Kidney tubule cell (primary cell): ENCODE measurements at places on chromosomes 7 and 10.

- DNase-seq, result no peak
These were observed 10.5 kb downstream of the NOD1 start for GRCh38 chr7:30468041-30468440.

GRCh38 chr10:107444443-107444842 is 279.9 kb upstream of the SORCS1 start:
- no peak for DNase-seq

DNA sequence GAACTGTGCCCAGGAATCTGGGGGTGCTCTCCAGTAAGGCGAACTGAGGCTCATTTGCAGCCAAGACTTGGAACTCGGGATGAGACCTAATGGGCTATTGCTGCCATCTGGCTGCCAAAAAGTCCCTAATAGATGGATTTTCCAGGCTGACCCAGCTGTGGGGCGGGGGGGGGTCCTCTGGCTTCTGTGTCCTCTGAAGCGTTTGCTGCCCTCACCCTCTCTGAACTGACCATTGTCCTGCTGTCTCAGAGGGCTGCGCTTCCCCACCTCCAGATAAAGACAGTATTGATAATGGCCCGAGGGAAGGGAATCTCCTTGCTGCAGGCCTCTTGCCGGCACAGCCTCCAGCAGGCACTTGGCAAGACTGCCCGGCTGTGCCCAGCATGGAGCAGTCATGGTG is 46.6 kb downstream of the CLEC2L start:
- DNase-seq, result no peak

DNA sequence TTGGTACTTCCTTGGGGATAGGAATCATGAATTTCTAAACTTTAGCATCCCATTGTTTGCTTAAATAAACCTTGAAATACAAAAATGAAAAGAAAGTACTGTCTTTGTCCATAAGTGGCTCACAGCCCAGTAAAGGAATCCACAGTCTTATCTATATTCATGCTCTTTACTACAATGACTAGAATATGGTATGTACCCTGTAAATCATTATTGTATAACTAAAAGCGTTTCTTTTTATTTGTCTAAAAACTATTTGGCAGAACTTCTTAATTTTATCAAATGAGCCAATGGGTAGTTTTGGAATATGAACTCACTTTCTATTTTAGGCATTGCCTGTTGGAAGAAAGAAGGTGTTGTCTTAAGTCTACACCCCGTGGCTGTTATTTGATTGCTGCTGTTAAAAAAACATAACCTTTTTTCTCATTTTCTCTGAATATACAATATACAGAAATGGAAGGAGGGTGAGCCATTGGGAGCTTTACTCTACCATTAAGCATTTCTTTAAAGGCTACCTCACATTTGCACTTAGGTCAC is 12.4 kb upstream of the STRIP2 start:
- no peak for DNase-seq

DNA sequence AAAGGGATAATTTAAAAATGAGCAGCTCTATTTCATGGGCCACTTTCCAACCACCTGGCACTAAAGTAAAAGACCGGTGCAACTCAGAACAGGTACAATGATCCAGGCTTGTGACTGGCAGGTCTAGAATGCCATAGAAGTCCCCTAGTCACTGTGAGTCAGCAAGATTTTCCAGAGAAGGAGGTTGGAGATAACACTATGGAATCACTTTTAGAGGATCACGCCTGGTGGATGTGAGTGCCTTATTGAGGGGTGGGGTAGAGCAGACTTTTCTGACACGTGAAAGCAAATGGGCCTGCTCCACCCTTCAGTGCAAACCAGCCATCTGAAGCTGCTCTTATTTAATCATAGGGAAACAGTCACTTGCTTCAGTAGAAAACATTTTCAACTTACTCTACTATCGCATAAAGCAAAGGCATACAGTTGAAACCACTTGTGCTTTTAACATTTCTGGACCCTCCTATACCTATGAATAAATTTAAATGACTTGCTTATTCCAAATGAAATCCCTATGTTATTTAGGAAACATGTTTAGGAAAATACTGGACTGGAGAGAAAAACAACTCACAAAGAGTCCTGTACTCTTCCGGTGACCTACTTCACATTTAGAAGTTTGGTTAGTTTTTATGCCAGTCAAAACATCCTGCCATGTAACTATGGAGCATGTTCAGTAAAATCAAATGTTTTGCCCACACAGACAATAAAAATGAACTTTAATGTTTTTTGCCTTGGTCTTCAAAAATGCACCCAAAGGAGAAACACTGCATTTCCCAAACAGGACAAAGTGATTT is 21.5 kb upstream of the AKR1C1 start:
- peak; percentile 65 for DNase-seq

DNA sequence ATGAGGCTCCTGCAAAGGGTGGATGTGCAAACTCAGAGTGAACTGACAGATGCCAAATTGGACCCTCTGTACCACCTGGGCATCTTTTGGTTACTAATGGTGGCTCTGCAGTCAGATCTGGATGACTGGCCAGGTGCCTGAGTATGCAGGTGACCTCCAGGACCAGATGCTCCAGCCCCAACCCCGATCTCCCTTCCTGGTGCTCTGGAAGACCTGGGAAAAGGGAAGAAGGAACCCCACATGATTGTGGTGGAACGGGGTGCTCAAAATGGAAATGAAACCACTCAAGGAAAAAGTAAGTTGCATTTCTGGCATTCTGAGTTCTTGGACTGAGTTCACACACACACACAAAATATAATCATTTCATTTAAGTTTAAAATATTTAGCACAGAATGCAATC is 9.8 kb upstream of the AEBP1 start:
- no peak for DNase-seq

DNA sequence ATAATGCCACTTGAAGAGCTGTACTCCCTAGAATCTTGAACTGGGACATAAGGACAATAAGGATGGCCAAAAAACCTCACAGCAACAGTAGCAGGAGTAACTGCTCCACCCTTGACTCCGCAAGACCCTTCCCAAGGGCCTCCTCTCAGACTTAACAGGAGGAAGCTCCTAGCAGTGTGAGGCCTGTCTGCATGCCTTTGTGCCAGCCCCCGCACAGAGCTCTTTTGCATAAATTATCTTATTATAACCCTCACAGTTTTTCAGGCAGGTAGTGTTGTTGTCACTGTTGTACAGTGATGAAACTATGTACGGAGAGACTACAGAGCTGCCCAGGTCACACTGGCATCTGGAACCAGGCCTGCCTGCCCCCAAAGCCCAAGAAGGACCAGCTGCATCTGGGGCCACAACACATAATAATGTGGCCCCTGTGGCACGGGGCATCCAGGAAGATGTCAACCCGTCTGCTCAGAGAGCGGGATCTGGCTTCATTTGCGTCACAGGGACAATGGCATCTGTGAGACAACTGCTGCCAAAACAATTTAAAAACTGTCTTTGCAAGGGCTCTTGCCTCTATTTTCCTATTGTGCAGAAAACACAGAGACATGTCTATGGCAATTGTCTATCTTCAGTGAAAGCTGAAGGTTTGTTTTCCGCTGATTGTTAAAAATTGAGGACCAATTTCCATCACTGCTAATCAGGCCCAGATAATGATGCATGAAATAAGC is 249.3 kb upstream of the GRB10 start:
- DNase-seq, result no peak
